ENCODE measurements at places on chromosomes 13 and 19.
A peak's percentile ranks its signal among the peaks of the same experiment; 100 is the strongest.

GRCh38 chr19:48396824-48397176, 3.3 kb downstream of the GRIN2D start:
- DNase-seq, result no peak

DNA sequence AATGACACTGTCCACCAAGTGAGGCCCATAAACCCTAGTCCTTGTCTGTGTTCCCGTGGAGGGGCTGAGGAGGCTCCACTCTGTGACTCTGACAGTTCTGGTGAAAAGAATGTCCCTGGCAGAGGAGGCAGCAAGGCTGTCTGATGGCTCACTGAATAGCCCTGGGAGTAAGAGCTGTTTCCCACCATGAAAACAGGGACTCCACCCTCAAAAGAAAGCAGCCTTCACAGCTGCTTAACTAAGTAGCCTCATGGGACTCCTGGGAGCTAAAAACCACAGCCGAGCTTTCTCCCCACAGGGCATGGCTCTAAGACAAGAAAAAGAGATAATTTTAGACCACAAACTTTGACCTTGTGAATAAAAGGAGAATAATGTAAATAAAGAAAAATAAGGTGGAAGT, 135.1 kb upstream of the FRY start:
- no peak for DNase-seq

DNA sequence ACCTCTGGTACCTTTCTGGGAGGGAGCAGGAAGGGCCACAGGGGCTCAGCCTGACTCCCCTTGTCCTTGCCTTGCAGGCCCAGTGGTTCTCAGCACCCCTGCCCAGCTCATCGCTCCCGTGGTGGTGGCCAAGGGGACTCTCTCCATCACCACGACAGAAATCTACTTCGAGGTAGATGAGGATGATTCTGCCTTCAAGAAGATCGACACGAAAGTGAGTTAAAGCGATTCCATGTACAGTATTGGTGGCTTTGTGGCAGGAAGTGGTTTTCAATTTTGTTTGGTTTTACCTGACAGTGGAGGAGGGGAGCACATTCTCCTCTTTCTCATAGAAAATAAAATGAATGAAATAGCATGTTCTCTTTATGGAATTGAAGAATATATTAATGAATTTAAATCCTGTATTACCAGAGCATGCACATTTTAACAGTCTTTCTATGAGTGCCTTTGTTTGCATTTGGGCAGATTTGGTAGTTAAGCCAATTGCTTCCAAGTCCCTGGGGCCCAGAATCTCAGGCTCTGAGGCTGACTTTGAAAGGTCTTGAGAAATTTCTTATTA, 4.1 kb downstream of the MAB21L1 start:
- no peak for DNase-seq

DNA sequence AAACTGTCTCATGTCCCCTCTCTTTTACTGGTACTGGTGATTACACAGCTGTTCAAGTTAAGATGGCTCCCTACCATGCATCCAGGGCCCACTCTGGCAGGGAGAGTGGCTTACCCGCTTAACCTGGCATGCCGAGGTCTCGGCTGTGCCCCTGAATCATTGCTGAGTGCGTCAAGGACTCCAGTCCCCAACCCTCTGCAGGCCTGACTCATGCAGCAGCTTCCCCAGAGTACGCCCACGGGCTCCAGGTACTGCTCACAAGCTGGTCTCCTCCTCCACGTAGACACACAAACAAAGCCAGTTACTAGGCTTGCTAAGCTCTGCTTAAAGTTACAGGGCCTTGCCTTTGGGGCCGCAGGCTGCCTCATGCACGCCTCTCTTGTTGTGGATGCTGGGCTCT, 447.4 kb downstream of the COG6 start:
- DNase-seq, result no peak

DNA sequence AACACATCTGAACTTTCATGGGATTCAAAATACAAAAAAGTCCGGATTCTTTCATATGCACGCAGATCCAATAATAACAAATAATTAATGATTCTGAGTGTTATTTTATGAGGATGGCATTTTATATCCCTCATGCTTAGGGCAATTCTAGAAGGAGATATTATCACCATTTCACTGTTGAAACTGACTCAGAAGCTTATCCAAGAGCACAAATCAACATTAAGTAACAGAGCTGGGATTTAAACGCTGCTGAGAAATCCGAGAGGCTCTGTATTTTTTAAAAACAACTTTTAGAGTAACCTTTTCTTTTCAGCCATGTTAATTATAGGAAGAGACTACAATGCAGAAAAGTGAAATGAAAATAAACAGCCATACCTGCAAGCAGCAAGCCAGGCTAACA, 30.3 kb downstream of the ATP7B start:
- no peak for DNase-seq

GRCh38 chr19:30226464-30227011, 145.6 kb upstream of the ZNF536 start:
- DNase-seq, result peak; percentile 23

DNA sequence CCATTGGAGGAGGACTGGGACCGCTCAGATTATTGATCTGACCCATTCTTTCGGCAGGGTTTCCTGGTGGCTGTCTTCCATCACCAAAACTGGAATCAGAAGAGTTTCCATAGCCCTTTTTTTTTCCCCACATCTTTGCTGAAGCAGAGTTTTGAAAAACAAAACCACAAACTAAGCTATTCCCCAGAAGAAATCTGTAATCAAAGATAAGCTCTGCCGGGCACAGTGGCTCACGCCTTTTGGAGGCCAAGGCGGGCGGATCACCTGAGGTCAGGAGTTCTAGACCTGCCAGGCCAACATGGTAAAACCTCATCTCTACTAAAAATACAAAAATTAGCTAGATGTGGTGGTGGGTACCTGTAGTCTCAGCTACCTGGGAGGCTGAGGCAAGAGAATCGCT, 4.2 kb upstream of the ICAM1 start:
- no peak for DNase-seq

- DNase-seq, result no peak
These were observed 208.3 kb upstream of the NBEA start for GRCh38 chr13:34733721-34734120.

DNA sequence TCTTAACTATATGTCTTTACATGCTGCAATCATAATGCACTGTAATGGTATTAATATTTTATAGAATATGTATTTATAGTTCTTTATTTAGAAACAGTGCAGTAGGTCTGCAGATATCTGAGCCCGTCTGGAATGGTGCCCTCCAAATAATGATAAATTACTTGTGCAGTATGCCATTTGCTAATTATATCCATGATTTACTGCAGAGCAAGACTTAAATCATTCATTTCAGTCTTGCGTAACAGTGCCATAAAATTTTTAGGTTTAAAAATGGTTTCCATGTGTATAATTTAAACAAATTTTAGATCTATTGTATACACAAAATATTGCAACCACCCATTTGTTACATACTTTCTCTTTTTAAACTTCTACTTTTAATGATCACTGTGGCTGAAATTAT, 175.1 kb downstream of the ZNF536 start:
- no peak for DNase-seq

DNA sequence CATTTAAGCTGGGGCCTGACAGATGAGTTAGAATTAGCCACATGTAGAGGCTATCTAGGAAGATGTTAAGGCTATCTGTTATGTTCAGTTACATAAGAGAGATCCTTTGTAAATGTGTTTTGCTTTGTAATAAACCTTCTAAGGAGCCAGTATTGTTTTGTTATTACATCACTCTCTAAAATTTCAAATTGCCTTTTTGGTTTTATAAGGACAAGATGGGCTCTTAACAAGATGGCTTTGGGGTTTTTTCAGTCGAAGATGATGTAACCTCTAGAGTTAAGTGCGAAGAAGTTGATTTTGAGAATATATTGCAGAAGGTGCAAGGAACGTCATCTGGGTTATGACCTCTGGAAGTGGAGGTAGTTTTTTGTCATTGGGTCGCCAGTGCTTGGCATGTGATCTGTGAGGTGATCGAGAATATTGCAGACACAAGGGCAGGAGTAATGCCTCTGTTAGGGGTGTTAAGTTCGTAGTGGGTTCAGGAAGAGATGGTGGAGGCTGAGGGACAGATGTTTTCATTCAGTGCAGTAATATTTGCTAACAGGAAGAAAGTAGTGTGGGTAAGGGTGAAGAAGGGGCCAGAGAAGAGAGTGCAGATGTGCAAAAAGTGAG, 12.7 kb downstream of the LSM14A start:
- DNase-seq, result no peak

Measured in GM19239 (cell line).